Amniotic epithelial cell (primary cell): ENCODE measurements at places on chromosomes 7 and 10.

DNA sequence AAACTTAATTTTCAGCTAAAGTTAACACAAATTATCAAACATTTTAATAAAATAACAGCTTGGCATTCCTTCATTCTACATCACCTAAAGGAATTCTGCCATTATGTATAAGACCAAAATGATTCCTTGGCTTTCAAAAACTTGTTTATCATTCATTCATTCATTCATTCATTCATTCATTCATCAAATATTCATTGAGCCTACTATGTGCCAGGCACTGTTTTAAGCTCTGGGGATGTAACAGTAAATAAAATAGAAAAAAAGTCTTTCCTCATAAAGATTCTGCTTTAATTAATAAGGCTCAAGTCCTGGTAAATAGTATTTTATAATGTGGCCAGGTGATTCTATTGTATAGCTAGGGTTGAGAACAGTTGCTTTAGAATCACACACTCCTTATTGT is 127.9 kb downstream of the GPR85 start:
- DNase-seq: no peak

DNA sequence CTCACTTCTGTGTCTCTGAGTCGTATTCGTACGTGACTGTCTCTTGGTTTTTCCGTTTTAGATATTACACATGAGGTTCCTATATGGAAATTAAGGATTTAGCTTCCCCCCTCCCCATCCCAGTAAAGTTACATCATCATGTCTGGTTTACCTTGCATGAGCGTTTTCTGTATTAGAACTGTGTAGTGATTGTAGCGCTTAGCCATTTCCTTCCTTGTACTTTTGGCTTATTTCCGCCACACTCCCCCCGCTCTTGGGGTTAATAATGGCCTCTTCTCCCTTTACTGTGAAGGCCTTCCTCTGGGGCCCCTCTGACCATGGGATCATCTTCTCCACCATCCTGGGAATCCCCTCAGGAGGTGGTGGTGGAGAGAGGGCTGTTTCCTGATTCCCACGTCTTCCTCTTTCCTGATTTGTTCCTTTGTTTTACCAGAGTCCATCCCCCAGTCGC is 27.2 kb upstream of the AP5Z1 start:
- DNase-seq: no peak

DNA sequence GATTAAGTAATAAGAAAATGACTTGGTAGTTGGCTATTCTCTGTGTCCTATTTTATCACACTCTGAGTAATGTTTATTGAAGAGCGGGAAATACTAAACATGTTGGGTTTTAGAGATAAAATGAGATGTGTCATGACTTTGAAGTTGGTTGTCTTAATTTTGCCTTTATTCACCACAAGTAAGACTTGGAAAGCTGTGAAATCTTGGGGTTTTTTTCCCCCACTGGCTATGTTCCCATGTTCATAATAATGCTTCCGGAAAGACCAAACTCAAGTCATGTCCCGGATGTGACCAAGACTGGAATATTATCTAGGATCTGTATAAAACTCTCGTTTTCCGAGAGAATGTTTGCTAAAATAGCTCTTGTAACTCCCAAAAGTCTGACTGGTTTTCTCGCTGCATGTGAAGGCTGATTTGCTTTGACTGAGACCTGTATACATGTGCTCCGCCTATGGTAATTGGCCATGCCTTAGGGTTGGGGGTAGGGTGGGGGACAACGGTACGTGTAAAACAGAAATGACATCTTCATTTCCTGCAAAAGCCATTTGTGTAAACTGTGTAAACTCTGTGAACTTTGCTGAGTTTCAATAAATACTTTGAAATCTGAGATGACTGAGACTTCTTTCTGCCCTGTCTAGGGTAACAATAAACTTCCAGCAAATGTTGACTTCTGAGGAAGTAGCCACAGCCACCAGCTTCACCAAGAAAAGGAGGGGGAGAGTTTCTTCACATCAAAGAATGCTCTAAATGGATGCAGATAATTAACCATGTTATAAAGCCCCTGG is 169.6 kb downstream of the ZNF365 start:
- DNase-seq: no peak

- peak; percentile 81 for DNase-seq
These were observed 95.7 kb upstream of the PALS2 start for GRCh38 chr7:24477398-24478136.

- DNase-seq: peak; percentile 39
These were observed 67.8 kb downstream of the GRB10 start for GRCh38 chr7:50714857-50715256.

DNA sequence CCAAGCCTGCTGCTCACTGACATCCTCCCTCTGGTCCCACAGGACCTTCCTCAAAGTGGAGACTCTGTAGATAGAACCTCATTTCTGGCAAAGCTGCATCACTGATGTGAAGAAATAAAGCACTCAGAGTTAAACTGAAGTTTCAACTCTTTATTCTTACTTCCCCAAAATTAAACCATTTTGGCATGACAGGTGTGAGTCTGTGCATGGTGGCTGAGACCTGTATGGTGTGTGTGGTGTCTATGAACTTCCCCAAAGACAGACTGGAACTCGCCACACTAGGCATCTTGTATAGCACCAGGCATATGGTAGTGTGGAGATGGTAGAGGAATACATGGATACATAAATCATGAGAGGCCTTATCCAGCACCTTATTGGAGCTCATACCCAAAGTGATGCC is 6.6 kb upstream of the WDFY4 start:
- DNase-seq: no peak

- no peak for DNase-seq
These were observed at the start of gene NPTX2 for GRCh38 chr7:98617051-98617959. Gene NPTX2 (plus strand): TSS chr7:98617285. CDS start chr7:98617462, 177 bp downstream.

- DNase-seq: no peak
These were observed 19.5 kb upstream of the GRIFIN start for GRCh38 chr7:2495418-2496299.

- no peak for DNase-seq
These were observed 715 bp upstream of the PANK1 start for GRCh38 chr10:89645742-89646172.

DNA sequence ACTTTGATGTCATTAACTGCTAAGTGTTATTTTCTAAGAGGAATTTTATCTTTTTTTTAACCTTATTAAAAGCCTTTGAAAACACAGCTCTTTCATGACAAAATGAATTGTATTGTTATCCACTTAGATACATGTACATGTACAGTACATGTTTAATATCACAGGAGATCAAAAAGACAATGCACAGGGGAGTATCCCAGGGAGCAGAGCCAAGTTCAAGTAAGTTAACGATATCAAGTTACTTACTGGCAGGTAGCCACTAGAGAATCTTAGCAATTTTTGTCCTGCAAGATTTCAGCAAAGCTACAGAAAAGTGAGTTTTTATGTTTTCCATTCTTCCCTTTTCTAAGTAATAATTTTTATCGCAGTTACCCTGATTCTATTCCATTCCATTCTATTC is 33.9 kb upstream of the ARL4A start:
- no peak for DNase-seq

GRCh38 chr10:51171946-51172345 is 97.7 kb downstream of the PRKG1 start:
- DNase-seq: peak; percentile 61

DNA sequence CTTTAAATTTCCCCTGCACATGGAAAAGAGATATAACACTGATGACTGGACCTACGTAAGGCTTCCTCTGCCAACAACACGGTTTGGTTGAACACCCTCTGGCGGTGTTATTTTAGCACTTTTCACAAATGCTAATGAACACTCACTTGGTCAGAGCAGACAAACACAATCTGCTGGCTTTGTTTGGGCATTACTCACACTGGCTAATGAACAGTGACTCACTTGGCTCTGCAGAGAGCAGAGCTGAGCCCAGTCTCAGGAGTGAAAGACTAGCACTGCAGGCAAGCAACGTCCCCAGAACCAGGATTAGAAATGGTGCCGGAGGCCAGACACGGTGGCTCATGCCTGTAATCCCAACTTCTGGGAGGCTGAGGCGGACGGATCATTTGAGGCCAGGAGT is 430.8 kb downstream of the PLXNA4 start:
- peak; percentile 9 for DNase-seq

GRCh38 chr10:80477813-80478212 is 23.7 kb downstream of the TSPAN14 start:
- peak; percentile 94 for DNase-seq

DNA sequence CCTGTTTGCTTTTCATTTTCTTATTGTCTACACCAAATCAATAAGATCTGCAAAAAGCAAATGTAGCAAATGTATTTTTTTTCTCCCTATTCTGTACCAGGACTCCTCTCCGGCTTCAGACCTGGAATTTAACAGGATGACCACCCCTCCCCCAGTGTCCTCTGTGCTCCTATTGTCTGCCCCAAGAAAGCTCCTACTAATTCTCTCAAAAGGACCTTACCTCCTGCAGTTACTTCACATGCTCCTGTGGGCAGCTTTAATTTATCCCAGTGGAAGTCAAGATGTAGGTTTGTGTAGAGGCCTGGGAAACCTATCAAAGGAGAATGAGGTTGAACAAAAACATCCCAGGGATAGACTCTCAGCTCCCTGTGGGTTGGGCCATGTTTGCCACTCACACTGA is 31.3 kb downstream of the PLXNA4 start:
- no peak for DNase-seq

- no peak for DNase-seq
These were observed 9.9 kb upstream of the PPP1R9A start for GRCh38 chr7:94897541-94897940.

- DNase-seq: no peak
These were observed 53.0 kb downstream of the HDAC9 start for GRCh38 chr7:18548534-18548933.

DNA sequence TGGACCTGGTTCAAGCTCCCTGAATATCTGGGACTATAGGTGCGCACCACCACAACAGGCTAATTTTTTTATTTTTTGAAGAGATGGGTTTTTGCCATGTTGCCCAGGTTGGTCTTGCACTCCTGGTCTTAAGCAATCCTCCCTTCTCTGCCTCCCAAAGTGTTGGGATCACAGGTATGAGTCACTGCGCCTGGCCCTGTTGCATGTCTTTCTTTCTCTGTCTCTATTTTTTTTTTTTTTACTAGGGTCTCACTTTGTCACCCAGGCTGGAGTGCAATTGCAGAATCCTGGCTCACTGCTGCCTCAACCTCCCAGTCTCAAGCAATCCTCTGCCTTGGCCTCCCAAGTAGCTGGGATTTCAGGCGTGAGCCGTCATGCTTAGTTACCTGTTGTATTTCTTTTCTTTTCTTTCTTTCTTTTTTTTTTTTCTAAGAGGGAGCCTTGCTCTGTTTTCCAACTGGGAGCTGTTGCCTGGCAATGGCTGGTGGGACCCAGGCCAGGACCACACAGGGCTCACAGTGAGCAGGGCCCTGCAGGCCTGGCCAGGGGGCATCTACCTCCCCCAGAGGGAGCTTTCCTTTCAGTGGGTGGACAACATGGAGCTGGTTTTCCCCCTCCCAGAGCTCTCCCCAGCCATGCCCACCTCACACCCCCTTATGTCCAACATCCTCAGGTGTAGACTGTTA is 6.0 kb downstream of the MYL7 start:
- DNase-seq: peak; percentile 37

GRCh38 chr10:15200626-15201025 is 32.1 kb upstream of the NMT2 start:
- DNase-seq: peak; percentile 90

DNA sequence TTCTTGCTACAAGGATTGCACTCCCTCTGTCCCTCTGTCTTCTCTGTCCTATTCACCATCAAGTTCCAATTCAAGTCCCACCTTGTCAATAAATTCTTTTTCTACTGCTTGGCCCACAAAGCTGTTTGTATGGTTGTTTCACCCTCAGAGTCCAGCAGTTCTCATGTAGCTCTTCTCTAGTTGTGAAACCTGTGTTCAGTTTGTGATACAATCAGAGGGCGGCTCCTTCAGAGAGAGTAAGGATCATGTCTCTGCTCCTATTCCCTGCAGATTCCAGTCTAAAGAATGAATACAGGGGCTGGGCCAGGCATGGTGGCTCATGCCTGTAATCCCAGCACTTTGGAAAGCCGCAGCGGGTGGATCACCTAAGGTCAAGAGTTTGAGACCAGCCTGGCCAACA is 126.6 kb upstream of the BET1 start:
- DNase-seq: peak; percentile 48

GRCh38 chr7:156669035-156669828 is 28.7 kb downstream of the RNF32 start:
- DNase-seq: no peak

GRCh38 chr10:127755753-127756152 is 18.8 kb downstream of the FOXI2 start:
- DNase-seq: no peak

- DNase-seq: no peak
These were observed 44.2 kb downstream of the EGFR start for GRCh38 chr7:55063061-55063460.

DNA sequence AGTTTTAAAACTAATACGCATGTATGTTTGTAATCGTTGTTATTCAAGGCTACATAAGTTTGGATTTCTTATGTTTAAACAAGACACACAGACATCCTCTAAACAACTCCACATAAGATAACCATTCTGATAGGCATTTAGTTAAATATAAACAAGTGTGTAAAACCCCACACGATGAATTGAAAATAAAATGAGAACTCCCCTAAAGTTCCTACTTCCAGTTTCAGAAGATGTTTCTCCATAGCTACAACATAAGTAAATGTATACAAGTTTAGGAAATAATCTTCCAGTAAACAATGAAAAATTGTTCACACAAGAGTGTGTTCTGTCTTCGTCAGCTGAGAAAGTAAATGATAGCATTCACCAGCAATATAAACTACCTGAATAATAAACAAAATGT is 246.8 kb downstream of the RNLS start:
- no peak for DNase-seq

- DNase-seq: peak; percentile 15
These were observed 62.8 kb downstream of the PDZD8 start for GRCh38 chr10:117312430-117312829.

DNA sequence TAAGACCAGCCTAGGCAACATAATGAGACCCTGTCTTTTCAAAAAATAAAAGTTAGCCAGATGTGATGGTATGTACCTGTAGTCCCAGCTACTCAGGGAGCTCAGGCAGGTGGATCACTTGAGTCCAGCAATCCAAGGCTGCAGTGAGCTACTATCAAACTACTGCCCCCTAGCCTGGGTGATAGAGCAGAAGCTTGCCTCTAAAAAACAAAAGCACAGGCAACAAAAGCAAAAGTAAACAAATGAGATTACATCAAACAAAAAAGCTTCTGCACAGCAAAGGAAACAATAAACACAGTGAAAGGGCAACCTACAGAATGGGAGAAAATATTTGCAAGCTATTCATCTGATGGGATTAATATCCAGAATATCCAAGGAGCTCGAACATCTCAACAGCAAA is 65.4 kb downstream of the FANK1 start:
- no peak for DNase-seq
